ENCODE measurements at places on chromosomes 7 and 10. TPM values are rescaled to one million over a fixed set of nuclear protein-coding genes. Genes with fewer than 3 reads are reported as not detected.

GRCh38 chr10:132257271-132257670, 50.5 kb downstream of the STK32C start:
- no peak for DNase-seq

DNA sequence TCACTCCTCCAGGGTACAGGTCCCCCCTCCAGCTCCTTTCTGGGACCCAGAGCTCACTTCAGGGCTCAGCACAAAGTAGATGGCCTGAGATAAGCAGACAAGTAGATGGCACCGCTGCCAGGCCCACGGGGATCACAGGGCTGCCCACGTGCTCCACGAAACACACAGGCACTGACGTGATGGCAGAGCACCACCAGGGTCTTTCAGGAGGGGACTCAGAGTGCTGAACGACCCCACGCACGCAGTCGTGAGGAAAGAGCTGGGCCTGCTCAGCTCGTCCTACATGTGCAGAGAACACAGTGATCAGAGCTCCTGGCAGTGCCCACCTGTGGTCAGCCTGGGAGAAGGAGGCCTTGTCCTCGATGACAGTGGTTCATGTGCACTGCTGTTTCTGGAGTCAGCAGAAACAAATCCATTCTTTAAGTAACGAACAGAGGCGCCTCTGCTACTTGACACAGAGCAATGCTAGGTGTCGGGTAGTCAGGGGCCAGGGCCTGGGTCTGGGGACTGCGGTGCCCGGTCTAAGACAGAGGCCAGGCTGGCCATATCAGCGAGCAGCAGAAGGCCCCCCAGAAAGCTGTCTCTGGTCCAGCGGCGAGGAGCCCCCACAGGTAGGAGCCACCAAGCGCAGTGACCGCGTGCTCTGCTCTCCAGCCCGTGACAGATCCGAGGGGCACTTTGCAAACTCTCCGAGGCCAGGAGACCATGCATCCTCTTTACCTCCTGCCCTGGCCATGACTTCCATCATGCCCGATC, 129.8 kb upstream of the FAM20C start:
- DNase-seq, result peak; percentile 61

DNA sequence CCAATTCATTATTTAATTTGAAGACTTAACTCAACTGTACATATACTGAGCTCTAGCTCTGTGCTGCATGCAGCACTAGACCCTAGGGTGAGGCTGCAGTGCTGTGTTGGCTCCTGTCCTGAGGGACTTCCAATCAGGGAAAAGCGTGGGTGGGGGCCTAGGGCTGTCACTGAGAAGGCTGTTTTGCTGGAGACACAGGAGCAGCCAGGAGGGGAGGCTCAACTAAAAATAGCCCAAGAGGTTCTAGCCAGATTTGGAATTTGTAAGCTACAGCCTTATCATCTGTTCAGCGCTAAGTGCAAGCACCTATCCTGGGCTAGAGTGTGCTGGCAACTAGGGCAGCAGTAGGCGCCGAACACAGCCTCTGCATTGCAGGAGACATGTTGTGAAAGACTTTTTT, 121.1 kb downstream of the VWC2 start:
- no peak for DNase-seq

GRCh38 chr10:31262672-31263071, 56.3 kb upstream of the ZEB1 start:
- DNase-seq, result peak; percentile 65

DNA sequence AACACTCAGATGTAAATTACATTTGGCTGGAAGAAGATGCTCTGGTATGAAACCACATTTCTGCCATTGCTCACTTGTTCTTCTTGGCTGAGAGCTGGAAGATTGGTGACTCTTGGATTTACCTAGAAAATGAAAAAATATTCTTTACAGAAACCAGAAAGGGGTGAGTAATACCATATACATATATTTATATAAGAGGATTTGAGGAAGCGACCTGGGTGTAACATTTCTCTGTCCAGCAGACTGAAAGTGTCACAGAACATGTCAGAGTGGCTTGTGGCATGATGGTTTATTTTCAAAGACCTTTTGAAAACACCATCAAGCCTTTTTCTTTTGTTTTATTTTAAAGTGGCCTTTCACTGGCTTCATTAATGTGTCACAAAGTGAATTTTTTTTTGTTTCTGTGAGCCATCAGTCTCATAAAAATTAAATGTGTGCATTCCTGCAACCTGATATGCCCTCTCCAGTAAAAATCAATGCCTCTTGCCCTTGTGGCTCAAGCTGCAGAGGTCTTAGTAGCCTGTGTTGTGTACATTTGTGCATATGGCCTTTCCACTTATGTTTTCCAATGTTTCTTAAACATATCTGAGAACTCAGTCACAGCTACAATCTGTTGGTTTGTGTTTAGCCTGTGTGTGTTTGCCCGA, 23.5 kb downstream of the CREB5 start:
- no peak for DNase-seq

GRCh38 chr10:26700884-26701630, 3.6 kb downstream of the PDSS1 start:
- DNase-seq, result no peak

DNA sequence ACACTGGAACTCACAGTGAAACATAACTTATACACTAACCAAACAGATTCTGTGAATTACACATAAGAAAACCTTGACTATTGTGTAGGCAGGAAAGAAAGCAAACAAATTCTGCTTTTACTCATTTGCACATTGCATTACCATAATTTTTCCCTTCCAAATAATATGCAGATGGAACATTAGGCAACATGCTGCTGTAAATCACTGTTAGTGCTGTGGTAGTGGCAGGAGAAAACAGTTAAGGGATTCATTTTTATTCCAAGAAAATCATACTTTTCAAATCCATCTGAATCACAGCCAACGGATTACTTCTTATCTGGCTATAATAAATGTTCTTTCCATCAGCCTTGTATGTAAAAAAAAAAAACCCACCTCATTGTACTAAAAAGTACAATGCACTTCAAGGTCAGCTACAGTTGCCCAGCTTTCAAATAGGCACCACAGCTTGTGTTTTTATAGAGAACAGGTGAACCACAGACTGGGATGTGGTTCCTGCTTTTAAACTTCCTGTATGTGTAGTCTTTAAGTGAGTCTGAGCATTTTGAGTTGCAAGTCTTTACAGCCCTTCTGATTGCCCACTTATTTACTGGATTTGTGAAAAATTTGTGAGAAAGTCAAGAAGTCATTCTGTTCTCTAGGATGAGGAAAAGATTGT, 590.0 kb upstream of the SEMA3D start:
- no peak for DNase-seq

DNA sequence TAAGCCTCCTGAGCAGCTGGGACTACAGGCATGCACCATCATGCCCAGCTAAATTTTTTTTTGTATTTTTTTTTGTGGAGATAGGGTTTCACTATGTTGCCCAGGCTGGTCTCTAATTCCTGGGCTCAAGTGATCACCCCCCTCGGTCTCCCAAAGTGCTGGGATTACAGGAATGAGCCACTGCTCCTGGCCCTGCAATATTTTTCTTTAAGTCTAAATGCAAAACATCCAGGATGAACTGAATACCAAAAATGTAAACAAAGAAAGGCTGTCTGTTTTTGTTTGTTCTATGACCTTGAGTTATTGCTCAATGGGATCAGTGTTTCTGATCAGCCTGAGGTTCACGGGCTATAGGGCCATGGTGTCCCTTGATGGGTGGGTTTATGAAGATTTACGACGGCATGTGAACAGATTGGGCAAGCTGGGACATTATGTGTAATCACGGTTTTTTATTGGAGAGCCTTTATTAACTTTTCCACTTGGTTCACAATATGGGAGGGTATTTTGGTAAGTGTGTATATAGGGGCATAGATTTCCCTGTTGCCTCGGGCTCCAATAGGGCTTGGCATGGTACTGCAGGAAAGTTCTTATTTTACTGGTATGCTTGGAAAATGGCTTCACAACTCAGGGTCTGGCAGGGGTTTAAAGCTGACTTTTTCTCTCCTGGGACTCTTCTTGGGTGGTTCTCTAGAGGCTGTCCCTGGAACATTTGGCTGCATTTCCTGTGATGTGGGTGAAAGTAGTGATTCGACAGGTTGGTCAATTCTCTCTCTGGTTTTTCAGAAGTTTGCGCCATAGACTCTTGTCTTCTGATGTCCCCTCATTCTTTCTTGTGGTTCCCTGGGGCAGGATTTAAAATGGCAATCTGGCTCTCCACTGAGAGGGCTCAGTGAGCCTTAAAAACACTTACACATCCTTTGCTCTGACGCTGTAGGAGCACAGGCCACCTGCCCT, 41.6 kb downstream of the MRPS33 start:
- DNase-seq, result no peak

GRCh38 chr10:76202777-76203176, 771.4 kb downstream of the LRMDA start:
- DNase-seq, result no peak

DNA sequence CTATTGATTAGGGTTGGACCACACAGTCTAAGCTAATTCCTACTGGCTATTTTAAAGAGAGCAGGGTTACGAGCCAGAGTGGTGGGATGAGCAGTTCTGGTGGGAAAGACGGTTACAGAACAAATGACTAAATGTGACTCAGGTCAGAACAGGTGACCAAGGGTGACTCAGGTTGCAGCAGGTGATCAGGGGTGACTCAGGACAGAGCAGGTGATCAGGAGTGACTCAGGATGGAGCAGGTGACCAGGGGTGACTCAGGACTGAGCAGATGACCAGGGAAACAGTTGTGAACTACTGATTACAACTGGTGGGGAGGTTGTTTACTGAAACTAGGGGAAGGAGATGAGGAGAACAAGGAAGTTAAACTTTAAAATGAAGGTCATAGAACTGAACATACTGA, 366.3 kb downstream of the ABCA13 start:
- DNase-seq, result no peak

DNA sequence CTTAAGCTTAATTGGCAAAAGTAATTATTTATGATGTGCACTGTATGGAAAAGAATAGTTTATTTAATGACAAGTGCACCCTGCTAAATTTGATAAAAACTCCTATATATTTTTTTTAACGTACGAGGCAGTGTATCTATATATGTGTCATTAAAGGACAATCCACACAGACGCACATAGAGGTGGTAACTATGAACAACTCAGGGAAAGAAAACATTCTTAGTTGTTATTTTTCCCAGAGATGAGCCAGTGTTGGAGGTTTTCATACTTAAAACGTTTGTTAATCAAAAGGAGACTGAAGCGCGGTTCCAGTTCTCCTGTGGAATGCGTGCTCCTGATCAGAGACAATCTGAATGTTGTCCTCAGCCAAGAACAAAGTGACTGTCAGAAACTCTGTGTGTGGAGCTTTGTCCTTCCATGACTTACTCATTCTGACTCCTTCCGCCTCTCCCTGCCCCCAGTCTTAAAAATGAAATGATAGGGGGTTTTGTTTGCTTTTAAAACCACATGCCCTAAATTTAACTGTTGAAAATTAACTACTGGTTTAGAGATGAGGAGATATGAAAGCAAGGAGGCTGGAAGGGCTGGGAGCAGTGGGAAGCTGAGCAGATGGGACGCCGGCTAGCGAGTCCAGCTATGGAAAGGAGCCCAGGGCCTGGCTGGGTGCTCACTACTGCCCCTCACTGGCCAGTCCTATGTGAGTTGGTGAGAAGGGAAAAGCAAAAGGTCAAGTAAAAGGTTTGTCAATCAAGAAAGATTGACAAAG, 99.6 kb downstream of the SVIL start:
- peak; percentile 81 for DNase-seq

- no peak for DNase-seq
These were observed 4.7 kb upstream of the JAKMIP3 start for GRCh38 chr10:132061030-132061429.

DNA sequence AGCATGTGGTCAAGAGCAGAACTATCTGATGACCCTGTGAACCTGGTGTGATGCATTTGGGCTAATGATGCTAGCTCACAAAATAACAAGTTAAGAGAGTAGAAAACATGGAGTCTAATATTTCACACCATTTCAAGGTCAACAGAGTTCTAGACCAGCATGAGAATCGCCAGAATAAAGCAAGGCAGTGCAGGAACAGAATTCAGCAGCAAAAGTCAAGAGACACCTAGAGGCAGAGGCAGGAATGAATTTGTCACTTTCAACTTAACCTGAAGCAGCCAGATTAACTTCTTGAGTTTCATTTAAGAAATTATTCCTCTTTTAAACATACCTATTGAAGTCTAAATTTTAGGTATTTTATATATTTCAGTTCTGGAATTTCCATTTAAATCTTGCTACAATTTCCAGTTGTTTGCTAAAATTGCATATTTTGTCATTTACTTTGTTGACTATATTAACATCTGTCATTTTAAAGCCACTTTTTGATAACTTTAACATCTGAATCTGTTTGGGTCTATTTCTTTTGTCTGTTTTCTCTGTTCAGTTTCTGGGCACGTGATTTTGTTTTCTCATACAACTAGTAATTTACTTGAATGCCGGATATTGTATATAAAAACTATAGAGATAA, 44.2 kb upstream of the PRSS58 start:
- DNase-seq, result no peak

DNA sequence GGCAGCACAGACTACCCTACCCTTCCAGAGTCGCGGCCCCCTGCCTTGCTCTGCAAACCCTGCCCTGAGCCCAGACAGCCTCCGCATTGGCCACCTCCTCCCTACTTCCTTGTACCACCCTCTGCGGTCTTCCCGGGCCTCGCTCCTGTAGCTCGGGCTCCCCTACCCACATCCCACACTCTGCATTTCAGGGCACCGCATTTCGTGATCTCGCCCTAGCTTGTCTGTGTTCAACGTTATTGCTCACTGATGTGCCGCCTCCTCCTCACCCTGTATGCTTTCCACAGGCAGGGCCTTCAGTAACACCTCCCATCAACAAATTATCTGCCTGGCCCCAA, 6.6 kb downstream of the PDIA4 start:
- no peak for DNase-seq

- DNase-seq, result no peak
These were observed 11.3 kb downstream of the MRPS33 start for GRCh38 chr7:141003172-141004065.

DNA sequence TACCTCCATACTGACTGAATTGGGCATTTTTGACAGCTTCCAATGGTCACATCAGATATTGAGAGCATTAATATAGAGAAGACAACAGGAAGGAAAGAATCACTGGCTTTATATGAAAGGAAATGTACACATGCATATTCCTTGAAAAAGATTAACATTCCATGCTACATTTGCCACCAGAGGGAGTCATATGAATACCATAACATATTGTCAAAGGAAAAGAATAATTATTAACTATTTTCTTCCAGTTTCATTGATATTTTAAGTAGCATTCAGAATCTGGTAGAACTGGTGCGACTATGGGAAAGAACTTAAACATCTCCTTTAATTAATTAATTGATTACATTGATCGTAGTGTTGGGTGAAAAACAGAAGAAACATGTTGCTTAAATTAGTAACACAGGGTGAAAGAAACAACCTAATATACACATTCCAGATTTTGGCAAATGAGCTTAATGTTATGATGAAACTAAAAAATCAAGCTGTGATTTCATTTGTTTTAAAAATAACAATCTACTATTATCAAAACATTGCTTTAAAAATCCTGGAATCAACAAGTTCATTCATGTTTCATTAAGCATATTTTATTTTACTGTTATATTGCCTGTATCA, 71.5 kb downstream of the GPR85 start:
- no peak for DNase-seq

The ANKRD1 gene
- not detected for total RNA-seq

The CHST12 gene
- total RNA-seq, result 10.4 TPM

The TFPI2 gene
- 3.8 TPM for total RNA-seq

The LIPF gene
- not detected for total RNA-seq
